Stimulated activated CD8-positive, alpha-beta memory T cell treated with anti-CD3 and anti-CD28 coated beads, Interleukin-4, amount 100 ng/mL, for 4 hours (primary cell): ENCODE measurements at places on chromosomes 16 and 17.

- DNase-seq = no peak
These were observed 21.2 kb upstream of the CYTH1 start for GRCh38 chr17:78803186-78803845.

DNA sequence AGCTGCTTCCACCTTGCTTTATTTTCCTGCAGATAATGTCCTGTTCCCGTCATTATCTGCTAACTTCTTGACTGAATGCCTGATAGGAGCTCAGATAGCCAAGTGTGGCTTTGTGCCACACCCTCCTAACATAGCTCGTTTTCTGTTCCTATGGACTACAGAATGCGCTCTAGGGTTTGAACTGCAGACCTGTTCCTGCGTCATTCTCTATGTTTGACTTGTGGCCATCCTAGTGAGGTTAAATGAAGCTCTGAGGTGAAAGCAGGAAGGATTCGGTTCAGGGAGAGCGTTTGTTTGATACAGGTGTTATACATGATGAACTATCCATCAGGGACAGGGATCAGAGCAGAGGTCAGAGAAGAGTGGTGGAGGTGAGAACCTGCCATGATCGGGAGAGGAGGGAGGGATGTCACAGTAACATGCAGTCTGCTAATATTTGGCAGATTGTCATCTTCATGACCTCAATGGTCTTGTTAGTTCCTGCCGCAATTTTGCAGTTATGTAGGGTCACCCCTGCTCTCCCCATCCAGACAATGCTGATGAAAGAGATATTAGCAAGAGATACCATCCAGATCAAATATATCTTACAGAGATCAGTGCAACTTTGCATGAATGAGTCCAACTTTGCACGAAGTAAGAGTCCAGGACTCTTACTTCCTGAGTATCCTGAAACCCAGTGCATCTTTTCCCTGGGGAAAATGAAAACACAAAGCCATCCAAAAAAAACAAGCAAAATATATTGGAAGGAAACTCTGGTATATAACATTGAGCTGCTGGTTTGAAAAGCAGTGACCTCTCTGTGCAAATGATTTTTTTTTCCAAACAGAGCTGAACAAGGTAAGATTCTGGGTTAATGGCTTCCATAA lies 32.8 kb downstream of the MPHOSPH6 start:
- DNase-seq = no peak

- DNase-seq = no peak
These were observed 34.1 kb downstream of the FAM20A start for GRCh38 chr17:68567035-68567434.

GRCh38 chr16:30930160-30930571 lies 6.8 kb downstream of the FBXL19 start:
- no peak for DNase-seq

- DNase-seq = no peak
These were observed 112.2 kb downstream of the VPS53 start for GRCh38 chr17:602436-602835.

- no peak for DNase-seq
These were observed 20.2 kb downstream of the CHCT1 start for GRCh38 chr17:60442271-60443173.

DNA sequence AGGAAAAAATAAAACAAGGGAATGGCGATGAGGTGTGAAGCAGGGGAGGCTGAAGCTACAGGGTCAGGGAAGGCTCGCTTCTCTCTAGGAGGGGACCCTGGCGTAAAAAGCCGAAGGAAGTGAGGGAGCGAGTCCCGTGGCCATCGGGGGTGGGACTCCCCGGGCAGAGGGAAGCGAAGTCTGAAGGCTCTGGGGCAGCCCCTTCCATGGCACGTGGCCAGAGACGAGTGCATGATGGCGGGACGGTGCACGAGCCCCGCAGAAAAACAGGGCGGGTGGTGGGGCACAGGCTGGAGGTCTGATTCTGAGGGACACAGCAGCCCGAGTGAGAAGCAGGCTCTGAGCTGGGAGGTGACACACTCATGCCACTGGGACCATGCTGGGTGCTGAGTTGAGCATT lies 21.1 kb upstream of the NCBP3 start:
- DNase-seq = no peak

- DNase-seq = no peak
These were observed 17.1 kb downstream of the USP36 start for GRCh38 chr17:78823282-78824046.

DNA sequence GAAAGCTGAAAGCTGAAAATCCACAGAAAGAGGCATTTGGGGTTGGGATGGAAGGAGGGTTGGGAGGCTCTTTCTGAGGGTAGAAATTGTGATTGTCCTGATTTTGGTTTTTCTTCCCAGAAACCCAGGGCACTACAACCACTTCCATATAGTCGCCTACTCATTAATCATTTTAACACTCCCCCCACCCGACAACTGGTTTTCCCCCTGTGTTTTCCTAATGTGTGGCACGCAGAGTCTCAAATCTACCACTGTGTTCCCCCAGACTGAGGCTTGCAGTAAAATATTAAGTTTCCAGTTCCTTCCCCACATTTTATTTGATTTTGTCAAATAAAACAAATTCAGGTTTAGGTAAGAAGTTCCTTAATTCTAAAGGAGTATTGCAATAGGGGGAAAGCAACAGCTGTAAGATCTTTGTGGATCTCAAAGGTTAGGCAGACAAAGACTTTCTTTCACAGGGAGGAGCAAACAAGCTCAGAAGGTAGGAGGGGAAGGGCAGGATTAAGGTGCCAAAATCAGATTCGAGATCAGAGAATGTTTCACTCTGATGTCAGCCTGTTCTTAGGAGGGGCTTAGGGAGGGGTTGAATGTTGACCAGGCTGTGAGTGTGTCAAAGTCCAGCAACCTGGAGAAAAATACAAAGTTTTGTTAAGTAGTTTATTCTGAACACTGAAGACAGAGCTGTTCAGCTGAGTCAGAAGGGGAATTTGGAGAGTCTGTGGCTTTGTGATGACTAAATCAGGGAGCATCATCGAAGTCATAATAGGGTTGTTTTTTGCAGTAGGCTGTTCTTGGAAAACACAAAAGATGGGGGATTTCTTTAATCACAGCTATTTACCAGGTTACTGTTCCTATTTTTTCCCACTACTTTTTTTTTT lies 3.6 kb downstream of the ZNF267 start:
- DNase-seq = no peak

DNA sequence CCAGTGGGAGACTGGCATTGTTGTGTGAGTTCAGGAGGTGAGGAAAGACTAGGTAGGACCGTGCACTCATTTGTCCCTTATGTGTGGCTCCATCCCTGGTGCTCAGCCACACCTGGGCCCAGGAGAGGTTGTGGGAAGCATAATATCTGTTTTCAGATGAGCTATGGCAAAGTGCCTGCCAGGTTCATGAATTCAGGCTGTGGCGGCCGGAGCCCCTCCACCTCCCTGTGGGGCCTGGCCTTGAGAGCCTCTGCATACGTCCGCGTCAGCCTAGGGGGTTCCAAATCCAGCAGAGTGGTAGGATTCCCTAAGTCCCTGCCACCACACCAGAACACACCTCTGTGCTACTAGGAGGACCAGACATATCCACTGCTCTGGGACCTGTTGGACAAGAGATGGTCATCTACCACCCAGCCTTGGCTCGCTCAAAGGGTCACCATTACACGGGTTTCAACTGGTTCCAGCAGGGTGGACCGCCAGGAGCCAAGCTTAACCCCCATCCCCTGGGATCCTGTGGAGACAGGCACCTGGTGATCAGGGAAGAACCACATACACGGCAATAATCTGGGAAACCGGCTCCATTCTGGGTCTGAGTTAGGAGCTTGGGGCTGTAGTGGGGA lies 2.0 kb downstream of the B3GNT9 start:
- DNase-seq = no peak

- no peak for DNase-seq
These were observed 216.8 kb upstream of the EEF2KMT start for GRCh38 chr16:5314377-5314776.

DNA sequence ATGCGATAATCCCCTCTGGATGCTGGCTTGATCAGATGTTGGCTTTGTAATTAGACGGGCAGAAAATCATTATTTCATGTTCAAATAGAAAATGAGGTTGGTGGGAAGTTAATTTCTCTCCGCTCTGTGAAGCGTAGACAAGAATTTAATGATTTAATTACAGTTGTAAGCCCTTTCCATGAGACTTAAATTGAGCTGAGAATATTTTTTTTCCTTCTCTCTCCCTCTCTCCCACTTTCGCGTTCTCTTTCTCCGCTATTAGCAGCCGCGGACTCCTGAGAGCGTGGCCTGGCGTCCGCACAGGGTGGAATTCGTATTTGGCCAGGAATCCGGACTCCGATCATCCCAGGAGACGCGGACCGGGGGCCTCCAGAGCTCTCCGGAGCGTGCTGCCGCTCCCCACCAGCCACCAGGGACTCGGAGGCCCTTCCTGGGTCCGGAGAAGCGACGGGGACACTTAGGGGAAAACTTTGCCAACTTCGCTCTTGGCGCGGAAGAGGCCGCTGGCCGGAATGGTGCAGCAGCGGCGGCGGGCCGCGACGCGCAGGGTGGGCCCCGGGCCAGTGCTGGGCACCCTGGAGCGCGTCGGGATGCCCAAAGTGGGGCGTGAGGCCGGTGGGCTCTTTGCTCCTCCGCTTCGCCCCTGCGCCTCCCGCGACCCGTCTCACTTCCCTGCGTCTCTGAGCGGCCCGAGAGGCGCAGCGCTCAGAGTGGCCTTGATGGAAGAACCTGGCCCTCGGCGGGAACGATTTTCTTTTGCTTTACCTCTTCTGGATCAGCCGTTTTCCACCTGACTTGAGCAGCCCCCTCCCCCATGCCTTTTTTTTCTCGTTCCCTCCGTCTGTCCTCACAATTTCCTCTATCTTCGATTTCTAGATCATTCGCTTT lies 3.6 kb upstream of the IRX3 start:
- no peak for DNase-seq

GRCh38 chr16:79871906-79872305 lies 271.4 kb upstream of the MAF start:
- DNase-seq = no peak

GRCh38 chr17:79038545-79039135 lies 14.7 kb downstream of the C1QTNF1 start:
- DNase-seq = no peak

GRCh38 chr16:29714972-29715371 lies 30.8 kb downstream of the C16orf54 start:
- DNase-seq = no peak
